ENCODE measurements at places on chromosomes 12 and 14. TPM values are rescaled to one million over a fixed set of nuclear protein-coding genes. Genes with fewer than 3 reads are reported as not detected.

DNA sequence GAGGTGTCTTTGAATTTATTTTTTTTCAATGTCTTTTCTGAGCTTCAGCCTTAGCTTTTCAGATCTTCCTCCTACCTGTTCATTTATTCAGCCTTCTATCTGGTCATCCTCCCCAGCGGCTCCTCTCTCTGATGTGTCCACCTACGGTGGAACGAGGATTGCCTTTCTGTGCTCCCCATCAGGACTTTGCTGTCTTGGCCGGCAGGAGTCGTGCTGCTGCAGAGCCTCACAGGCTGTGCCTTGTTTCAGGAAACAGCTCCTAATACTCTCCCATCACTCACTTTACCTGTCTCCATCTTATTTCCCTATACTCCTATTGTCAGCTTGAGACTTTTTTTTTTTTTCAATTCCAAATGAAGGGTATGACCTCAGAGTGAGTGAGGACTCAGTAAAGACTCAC, 76.9 kb downstream of the KICS2 start:
- no peaks in the 10 kb centered on the region for H3K36me3 ChIP-seq
- no peaks in the 10 kb centered on the region for H3K4me1 ChIP-seq
- no peak overlapping the region for H3K4me3 ChIP-seq

DNA sequence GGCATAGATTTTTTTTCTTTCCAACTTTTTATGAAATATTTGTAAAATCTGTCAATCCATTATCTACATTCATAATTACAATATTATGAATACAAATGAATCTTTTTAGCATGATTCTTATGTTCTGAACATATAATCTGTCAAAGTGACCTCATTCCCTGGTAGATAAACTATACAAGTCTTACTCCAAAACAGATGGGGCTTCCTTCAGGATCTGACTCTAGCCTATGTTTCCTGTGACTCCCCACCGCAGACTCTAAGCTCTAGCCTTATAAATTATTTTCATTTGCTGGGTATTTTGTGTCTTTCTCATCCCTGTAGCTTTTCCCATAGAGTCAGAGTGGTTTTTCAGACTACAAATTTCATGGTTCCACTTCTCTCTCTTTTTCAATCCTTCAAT, 202.1 kb upstream of the KITLG start:
- H3K4me3 ChIP-seq: no peak overlapping the region
- no peaks in the 10 kb centered on the region for H3K4me1 ChIP-seq
- no peaks in the 10 kb centered on the region for H3K27me3 ChIP-seq
- H3K27ac ChIP-seq: no peak overlapping the region
- no peak for DNase-seq
- no peaks in the 10 kb centered on the region for H3K36me3 ChIP-seq

DNA sequence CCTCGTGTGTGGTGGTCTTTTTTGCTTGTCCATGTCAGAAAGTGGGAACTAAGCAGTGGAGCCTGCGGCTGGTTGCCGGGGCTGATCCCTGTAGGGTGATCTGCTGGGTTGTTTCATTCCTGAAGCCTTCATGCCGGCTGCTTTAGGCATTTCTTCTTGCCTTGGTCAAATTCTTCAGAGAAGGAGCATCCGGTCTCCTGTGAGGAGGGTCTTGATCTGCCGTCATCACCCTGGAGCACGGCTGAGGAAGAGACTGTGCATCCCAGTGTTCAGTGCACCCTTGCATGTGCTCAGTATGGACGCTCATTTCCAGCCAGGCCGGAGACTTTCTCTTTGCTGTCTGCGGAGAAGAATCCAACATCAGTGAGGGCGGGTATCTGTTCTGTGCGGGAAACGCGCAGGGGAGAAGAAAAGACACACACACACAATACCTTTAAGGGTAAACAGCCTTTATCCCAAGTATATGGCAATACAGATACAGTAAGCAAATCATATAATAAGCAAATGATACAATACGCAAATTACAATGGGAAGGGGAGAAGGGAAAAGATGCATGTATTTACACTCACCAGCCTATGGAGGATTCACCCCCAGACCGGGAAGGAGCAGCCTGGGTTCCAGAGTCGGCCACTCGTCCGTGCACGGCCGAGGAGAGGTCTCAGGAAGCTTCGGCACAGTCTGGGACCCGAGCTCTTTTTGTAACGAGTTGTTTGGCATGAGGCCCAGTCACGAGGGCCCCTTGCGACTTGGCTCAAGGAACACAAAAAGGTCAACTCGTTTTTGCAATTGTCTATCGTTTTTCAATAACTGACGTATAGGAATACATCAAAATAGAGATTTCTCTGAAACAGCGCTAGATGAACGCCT, 1366.8 kb upstream of the TMEM132C start:
- no peaks in the 10 kb centered on the region for H3K27me3 ChIP-seq
- no peaks in the 10 kb centered on the region for H3K4me1 ChIP-seq
- no peak overlapping the region for H3K27ac ChIP-seq

Gene NANOG
- total RNA-seq: not detected

DNA sequence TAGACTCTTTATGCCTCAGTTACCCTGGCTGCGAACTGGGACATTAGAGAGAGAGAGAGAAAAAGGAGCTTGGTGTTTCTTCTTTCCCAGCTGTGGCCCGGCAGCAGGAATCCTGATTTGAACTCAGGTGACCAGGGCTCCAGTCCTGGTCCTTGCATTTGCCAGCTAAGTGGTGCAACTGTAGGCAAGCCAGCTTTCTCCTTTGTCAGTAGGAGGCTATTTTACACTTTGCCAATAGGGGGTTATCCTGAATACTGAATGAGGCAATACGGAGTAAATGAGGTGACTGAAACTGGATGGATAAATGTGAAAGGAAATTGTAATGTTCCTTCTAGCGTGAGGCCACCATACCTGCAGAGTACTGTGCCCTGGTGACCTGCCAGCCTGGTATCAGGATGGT, 27.8 kb downstream of the KCNA5 start:
- no peaks in the 10 kb centered on the region for H3K27me3 ChIP-seq
- H3K27ac ChIP-seq: no peak overlapping the region
- no peaks in the 10 kb centered on the region for H3K36me3 ChIP-seq
- DNase-seq: no peak

Gene CLEC4C
- 0.62 TPM for total RNA-seq

- H3K27ac ChIP-seq: peak overlapping the region; percentile 82
- H3K4me3 ChIP-seq: no peak overlapping the region
- H3K4me1 ChIP-seq: peaks cover 33% of the 10 kb centered on the region
- no peaks in the 10 kb centered on the region for H3K36me3 ChIP-seq
- no peak for DNase-seq
- no peaks in the 10 kb centered on the region for H3K27me3 ChIP-seq
Observed at GRCh38 chr14:68634874-68635595, 157.8 kb downstream of the ZFP36L1 start.

Gene TMEM233
- total RNA-seq: not detected

Gene KRT2
- not detected for total RNA-seq

DNA sequence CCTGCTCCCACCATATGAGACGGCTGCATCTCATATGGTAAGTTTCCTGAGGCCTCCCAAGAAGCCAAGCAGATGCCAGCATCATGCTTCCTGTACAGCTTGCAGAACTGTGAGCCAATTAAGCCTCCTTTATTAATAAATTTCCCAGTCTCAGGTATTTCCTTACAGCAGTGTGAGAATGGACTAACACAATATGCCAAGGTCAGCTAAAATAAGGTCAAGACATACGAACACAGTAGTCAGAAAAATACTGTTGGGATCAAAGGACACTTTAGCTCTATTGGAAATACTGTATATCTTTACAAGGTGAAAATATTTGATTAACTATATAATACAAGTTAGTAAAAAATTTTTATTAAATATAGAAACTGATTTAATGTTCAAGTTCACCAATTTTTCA, 28.8 kb downstream of the SEL1L start:
- no peak for DNase-seq
- H3K27me3 ChIP-seq: no peaks in the 10 kb centered on the region
- no peaks in the 10 kb centered on the region for H3K36me3 ChIP-seq
- no peak overlapping the region for H3K27ac ChIP-seq
- H3K4me1 ChIP-seq: peaks cover 5% of the 10 kb centered on the region

GRCh38 chr12:67068761-67069450, 200.3 kb upstream of the CAND1 start:
- H3K4me1 ChIP-seq: no peaks in the 10 kb centered on the region
- H3K27ac ChIP-seq: peak overlapping the region; percentile 69
- H3K4me3 ChIP-seq: peak overlapping the region; percentile 38

DNA sequence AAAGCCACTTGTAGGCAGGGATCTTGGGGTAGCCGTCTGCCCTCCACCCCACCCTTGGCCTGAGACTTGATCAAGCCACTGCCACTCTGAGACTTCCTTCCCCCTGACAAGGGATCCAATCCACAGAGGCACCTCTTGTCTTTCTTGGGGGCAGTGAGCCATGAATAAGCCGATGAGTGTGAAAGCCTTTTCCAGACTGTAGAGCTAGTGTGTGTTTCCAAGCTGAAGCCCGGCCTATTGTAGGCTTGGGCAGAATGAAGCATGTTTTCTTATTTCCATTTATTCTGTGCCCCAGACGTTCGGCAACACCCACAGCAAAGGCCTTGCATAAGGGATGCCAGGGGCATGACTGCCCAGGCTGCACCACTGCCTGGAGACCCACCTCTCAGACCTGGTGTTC, 991.6 kb downstream of the BCL11B start:
- no peaks in the 10 kb centered on the region for H3K27me3 ChIP-seq
- H3K4me3 ChIP-seq: no peak overlapping the region
- H3K4me1 ChIP-seq: no peaks in the 10 kb centered on the region
- no peaks in the 10 kb centered on the region for H3K36me3 ChIP-seq

Gene KLHL33
- 2.8 TPM for total RNA-seq

GRCh38 chr14:61577506-61577931, 117.8 kb upstream of the HIF1A start:
- no peak overlapping the region for H3K4me3 ChIP-seq
- no peaks in the 10 kb centered on the region for H3K36me3 ChIP-seq
- no peak overlapping the region for H3K27ac ChIP-seq
- H3K27me3 ChIP-seq: no peaks in the 10 kb centered on the region
- no peak for DNase-seq

- H3K4me1 ChIP-seq: no peaks in the 10 kb centered on the region
- no peak for DNase-seq
- H3K27me3 ChIP-seq: no peaks in the 10 kb centered on the region
- H3K27ac ChIP-seq: no peak overlapping the region
- no peaks in the 10 kb centered on the region for H3K36me3 ChIP-seq
Observed at GRCh38 chr14:61219673-61220072, 61.5 kb downstream of the TMEM30B start.

GRCh38 chr12:131871677-131872076, 22.7 kb upstream of the ULK1 start:
- H3K27ac ChIP-seq: no peak overlapping the region
- H3K4me1 ChIP-seq: no peaks in the 10 kb centered on the region
- H3K4me3 ChIP-seq: no peak overlapping the region
- no peaks in the 10 kb centered on the region for H3K27me3 ChIP-seq

GRCh38 chr12:89663577-89664357, 44.9 kb downstream of the ATP2B1 start:
- H3K36me3 ChIP-seq: no peaks in the 10 kb centered on the region
- H3K27ac ChIP-seq: no peak overlapping the region
- H3K4me1 ChIP-seq: no peaks in the 10 kb centered on the region
- no peaks in the 10 kb centered on the region for H3K27me3 ChIP-seq
- no peak overlapping the region for H3K4me3 ChIP-seq

DNA sequence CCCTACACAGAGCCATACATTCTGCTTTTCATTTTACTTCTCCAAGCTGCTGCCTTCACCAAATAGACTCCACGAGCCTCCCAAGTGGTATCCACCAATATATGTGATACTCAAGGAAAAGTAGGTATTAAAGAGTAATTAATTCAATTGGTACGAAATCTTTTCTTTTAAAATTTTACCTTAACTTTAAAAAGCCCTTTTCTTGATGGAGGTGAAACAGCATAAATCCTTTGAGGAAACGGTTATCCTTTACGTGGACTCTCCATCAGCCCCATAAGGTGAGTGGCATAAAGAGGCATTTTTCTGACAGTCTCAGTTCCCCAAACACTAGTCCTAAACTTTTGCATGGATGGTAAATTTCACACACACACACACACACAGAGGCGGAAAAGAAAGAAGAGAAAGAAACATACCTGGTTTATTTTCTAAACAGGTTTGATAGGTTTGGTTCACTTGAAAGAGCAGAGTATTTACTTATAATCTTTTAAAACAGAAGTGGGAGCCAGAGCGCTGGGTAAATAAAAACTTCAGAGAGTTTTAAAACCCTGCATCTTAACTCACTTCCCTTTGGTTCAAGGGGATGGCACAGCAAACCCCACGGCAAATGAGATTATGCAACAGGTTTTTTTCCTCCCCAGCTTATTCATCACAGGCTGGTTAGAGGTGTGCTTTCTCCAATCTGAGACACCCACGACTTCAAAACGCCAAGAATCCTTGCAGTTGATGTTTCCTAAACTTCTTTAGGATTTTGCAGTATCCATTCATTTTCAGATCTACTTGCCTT, 1.9 kb downstream of the DUSP16 start:
- H3K27ac ChIP-seq: peak overlapping the region; percentile 100
- no peaks in the 10 kb centered on the region for H3K4me1 ChIP-seq
- no peaks in the 10 kb centered on the region for H3K27me3 ChIP-seq
- DNase-seq: peak; percentile 36

Gene TSPAN11
- total RNA-seq: 0.51 TPM

GRCh38 chr12:39368891-39369290, 74.0 kb downstream of the KIF21A start:
- H3K4me1 ChIP-seq: no peaks in the 10 kb centered on the region
- H3K4me3 ChIP-seq: no peak overlapping the region
- H3K36me3 ChIP-seq: no peaks in the 10 kb centered on the region
- H3K27ac ChIP-seq: no peak overlapping the region
- H3K27me3 ChIP-seq: no peaks in the 10 kb centered on the region

GRCh38 chr14:73627151-73627558, 14.8 kb downstream of the ACOT6 start:
- no peaks in the 10 kb centered on the region for H3K36me3 ChIP-seq
- no peak for DNase-seq
- H3K27ac ChIP-seq: no peak overlapping the region
- H3K4me1 ChIP-seq: no peaks in the 10 kb centered on the region
- H3K4me3 ChIP-seq: no peak overlapping the region
- H3K27me3 ChIP-seq: no peaks in the 10 kb centered on the region

GRCh38 chr12:119705182-119705581, 37.2 kb downstream of the PRKAB1 start:
- no peak overlapping the region for H3K4me3 ChIP-seq
- no peaks in the 10 kb centered on the region for H3K4me1 ChIP-seq
- H3K36me3 ChIP-seq: no peaks in the 10 kb centered on the region
- H3K27me3 ChIP-seq: no peaks in the 10 kb centered on the region
- DNase-seq: no peak
- H3K27ac ChIP-seq: no peak overlapping the region

GRCh38 chr14:70181276-70181675, 7.5 kb downstream of the SLC8A3 start:
- no peaks in the 10 kb centered on the region for H3K4me1 ChIP-seq
- H3K4me3 ChIP-seq: no peak overlapping the region
- DNase-seq: no peak
- no peak overlapping the region for H3K27ac ChIP-seq
- H3K36me3 ChIP-seq: no peaks in the 10 kb centered on the region
- H3K27me3 ChIP-seq: no peaks in the 10 kb centered on the region

DNA sequence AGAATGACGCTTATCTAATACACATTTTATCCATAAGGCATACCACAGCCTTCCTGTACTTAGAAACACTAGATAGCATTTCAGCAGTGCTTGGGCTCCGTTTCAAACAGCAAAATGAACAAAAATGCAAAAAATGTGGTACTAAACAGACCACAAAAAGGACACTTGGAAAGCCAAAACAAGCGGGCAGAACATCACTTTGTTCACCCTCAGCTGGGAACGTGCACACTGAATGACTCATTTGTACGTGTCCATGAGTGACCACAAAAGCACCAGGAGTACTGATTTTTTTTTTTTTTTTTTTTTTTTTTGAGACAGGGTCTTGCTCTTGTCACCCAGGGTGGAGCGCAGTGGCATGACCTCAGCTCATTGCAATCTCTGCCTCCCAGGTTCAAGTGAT, 8.9 kb upstream of the FOXN3 start:
- H3K4me3 ChIP-seq: no peak overlapping the region
- peaks cover 11% of the 10 kb centered on the region for H3K4me1 ChIP-seq
- no peak overlapping the region for H3K27ac ChIP-seq
- no peaks in the 10 kb centered on the region for H3K27me3 ChIP-seq
